ENCODE measurements at places on chromosomes 7 and 10.

GRCh38 chr10:6916601-6917000 is 336.5 kb upstream of the PRKCQ start:
- DNase-seq, result no peak

DNA sequence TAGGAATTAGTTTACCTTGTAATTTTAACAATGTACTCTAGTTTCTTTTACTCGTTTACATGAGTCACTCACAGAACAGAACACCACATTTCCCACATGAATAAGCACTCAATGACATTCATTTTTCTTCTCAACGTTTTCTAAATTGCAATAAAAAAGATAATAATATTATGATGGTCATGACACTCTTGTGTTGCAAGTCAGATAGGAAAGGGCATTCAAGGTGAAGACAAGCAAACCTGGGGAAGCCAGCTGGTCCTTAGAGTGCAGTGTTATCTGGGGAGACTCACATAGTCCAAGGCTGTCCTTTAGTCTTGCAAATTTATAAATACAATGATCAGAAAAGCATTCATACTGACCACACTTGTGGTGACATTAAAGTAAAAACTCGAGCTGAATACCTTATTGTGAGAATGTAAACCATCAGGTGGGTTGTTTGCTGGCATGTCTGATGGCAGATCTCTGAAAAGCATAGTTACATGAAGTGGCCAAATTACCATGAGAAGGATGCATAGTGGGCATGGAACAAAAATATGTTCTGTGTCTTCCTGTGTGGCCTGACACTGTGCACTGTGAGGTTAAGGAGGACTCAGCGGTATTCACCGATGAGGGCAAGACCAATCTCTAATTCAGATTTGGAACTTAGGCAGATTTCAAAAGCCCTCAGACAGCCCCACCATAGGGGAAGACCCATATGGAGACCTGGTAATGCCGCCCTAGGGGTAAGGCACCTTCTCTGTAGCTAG is 158.9 kb upstream of the ASAH2 start:
- DNase-seq, result no peak

DNA sequence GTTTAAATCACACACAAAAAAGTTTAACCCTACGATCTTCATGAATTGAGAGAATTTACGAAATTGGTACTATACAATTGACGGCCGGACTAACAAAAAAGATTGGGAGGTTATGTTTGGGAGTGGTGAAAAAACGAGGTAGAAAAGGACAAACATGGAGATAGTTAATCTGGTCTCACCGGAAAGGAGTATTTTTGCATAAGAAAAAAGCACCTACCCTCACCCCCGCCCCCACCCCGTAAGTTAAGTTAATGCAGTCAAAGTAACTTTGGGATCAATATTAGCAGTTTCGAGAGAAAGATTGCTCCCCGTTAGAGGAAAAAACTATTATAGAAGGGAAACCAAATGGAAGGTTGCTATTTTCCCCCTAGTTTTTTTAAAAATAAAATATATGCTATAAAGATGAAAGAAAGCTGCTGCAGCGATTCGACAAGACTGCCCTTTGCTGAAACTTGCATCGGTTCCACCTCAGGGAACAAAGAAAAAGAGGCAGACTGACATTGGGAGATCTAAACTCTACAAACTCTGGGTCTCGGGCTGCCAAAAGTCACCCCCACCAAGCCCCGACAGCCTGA is 3.5 kb downstream of the SP8 start:
- no peak for DNase-seq

DNA sequence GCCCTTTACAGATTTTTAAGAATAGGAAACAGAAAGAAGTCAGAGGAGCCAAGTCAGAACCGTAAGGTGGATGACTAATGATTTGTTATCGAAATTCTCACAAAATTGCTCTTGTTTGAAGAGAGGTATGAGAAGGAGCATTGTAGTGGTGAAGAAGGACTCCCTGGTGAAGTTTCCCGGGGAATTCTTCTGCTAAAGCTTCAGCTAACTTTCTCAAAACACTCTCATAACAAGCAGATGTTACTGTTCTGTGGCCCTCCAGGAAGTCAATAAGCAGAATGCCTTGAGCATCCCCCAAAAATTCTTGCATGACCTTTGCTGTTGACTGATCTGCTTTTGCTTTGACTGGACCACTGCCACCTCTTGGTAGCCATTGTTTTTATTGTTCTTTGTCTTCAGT is 152.9 kb downstream of the HGF start:
- DNase-seq, result no peak

DNA sequence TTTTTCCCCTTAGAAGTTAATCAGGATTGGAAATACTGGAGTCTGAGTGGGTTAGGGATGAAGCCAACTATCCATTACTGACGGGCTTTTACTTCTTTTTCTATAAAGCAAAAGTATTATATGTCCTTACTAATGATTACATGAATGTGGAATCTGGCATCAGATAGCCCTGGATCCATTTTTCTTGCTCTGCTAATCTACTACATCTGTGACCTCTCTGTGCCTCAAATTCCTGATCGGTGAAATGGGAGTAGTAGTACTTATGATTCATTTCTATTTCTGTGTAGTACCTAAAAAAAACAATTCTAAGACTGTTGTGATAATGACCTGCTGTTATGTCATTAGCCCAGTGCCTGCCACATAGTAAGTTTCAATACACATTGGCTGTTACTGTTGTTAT is 621.6 kb downstream of the SORCS3 start:
- DNase-seq, result no peak

- DNase-seq, result no peak
These were observed 229.9 kb downstream of the CXCL12 start for GRCh38 chr10:44154956-44155355.

All from stimulated activated CD8-positive, alpha-beta memory T cell treated with anti-CD3 and anti-CD28 coated beads, Interleukin-2, amount 100 ng/mL, for 48 hours (primary cell).